ENCODE measurements at places on chromosomes 6 and 20. TPM values are rescaled to one million over a fixed set of nuclear protein-coding genes. Genes with fewer than 3 reads are reported as not detected.

OGFR gene
- 91.0 TPM for total RNA-seq

TCP11 gene
- not detected for total RNA-seq

FAM229B gene
- 4.1 TPM for total RNA-seq

HRH3 gene
- total RNA-seq, result not detected

SLC22A16 gene
- not detected for total RNA-seq

BTN1A1 gene
- total RNA-seq, result not detected

AIF1 gene
- total RNA-seq, result 47.4 TPM

Data from activated CD8-positive, alpha-beta memory T cell treated with anti-CD3 and anti-CD28 coated beads, Interleukin-2, amount 10 ng/mL, durations not matched to agents 7 days and 5 days (primary cell).